ENCODE measurements at places on chromosomes 5 and 9. TPM values are rescaled to one million over a fixed set of nuclear protein-coding genes. Genes with fewer than 3 reads are reported as not detected.

- DNase-seq, result no peak
Observed at GRCh38 chr5:122063836-122064235, 14.2 kb downstream of the LOX start.

Gene LEAP2
- total RNA-seq, result 2.9 TPM

Gene DHFR
- 6.9 TPM for total RNA-seq

- no peak for DNase-seq
Observed at GRCh38 chr9:118423721-118424120, 719.5 kb downstream of the TLR4 start.

Measured in breast epithelium (tissue), 4 donors.